SJCRH30 (cell line): ENCODE measurements at places on chromosomes 13 and 19.

DNA sequence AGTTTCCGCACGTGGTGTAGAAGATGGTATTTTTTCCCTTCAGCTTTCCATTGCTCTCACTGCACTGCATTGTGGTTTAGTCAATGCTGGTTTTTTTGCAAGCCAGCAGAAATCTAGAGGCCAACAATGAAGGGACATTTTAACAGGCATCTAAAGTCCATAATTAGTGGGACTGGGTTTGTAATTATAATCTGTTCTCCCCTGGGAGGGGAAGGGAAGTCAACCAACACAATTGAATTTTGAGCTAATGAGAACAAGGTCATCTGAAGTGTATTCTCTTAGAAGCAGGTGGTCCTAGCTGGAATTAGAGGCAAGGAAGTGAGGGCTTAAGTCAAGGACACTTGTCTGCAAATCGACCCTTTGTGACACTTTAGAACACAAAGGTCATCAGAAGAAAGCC, 156.4 kb downstream of the MYO16 start:
- DNase-seq, result no peak

DNA sequence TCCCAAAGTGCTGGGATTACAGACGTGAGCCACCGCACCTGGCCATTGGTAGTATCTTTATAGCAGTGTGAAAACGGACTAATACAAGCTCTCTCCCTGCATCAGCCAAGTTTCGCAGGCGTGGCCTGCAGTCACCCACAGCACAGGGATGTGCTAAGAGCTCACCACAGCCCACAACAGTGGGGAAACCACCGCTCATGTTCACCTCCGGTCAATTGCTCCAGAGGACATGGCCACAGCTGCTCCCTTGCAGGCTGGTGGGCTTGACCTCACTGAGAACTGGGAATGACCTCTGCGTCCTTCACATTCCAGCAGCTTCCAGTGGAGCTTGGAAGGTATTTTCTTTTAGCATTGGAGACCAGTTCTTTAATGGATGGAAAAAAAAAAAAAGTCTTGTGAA, 156.4 kb downstream of the KCTD15 start:
- peak; percentile 9 for DNase-seq

DNA sequence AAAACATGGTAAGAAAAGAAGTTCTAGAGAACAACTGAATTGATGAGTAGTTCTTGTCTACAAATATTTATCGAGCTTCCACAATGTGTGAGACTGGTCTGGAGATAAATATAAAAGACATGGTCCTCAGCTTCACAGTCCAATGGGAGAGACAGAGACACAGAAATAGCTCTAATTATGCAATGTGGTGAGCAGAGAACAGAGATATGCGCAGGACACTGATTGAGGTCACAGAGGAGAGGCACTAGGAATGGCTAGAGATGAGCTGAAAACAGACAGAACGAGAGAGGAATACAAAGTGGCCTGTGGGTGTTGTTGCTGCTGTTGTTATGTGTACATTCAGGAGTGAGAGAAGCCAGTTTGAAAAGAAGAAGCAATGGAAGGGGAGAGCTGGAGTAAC, 53.2 kb downstream of the GPALPP1 start:
- DNase-seq, result no peak

DNA sequence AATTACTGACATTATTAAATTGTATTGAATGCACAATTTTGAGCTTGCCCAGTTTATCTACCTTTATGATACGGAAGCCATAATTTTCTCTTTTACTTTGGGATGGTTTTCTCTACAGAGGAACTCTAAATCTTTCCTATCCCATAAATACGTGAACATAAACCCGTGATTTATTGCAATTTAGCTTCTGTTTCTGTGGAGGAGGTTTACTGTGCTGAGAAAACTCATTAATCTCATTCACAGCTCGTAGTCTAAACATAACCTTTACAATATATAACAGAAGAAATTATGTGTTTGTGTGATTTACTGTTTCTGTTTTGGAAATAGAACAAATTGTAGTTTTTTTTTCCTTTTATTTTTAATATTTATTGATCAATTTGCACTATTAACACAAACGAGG, 207.1 kb upstream of the PCDH9 start:
- no peak for DNase-seq

DNA sequence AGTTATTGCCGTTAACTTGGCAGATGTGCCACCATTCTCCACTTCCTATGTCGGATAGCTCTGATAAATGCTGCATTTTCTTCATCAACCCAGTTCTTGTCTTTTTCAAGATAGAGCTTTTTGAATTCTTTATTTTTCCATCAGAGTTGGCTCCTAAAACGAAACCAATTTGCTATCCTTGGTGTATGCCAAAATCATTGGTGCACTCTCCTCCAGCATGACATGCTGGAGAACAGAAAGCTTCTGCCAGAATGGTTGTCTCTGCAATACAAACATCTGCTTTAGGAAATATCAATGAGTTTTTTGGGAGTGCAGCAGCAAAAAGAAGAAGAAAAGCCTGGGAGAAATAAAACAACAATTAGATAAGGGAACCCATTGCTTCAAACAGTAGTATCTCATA, 124.2 kb downstream of the CDK8 start:
- no peak for DNase-seq
